ENCODE measurements at places on chromosomes 2 and 18. TPM values are rescaled to one million over a fixed set of nuclear protein-coding genes. Genes with fewer than 3 reads are reported as not detected.

Gene SPP2
- total RNA-seq: not detected

DNA sequence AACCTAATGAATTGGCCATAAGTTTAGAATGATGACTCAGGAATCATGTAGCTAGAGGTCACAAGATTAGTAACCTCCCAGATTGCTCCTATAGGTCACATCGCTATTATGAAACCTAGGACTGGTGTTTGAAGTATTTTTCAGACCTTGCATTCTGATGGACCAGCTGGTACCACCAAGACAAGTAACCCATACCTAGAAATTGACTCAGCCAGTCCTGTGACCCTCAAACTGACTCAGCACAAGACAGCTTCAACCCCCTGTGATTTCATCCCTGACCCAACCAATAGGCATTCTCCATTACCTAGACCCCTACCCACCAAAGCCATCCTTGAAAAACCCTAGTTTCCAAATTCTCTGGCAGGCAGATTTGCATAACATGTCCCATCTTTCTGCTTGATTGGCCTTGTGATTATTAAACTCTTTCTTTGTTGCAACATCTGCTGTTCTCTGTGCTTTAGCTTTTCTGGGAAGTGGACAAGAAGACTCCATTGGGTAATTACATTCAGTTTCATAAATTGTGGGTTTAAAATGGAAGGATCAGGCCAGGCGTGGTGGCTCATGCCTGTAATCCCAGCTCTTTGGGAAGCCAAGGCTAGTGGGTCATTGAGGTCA, 254.9 kb downstream of the IRS1 start:
- DNase-seq: no peak

Gene KIF5C
- total RNA-seq: 1.8 TPM

Gene LIMS4
- 0.40 TPM for total RNA-seq

GRCh38 chr18:13254971-13255927, 36.7 kb downstream of the LDLRAD4 start:
- no peak for DNase-seq

DNA sequence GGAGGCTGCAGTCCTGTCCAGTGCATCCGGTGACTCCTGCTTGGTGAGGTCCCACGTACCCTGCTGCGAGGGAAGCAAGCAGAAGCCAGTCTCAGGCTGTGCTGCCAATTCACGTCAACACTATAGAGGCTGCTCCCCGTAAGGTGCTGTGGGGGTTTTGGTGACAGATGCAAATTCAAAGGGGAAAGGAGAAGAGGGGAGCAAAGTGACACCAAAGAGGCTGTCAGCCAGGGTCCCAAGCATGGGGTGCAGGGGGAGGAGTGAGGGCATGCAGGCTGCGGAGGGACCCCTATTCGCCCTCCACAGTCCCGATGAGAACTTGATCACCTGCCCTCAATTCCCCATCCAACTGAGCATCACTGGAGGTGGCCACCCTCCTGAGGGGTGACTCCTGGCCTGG, 179.4 kb upstream of the HS6ST1 start:
- no peak for DNase-seq

DNA sequence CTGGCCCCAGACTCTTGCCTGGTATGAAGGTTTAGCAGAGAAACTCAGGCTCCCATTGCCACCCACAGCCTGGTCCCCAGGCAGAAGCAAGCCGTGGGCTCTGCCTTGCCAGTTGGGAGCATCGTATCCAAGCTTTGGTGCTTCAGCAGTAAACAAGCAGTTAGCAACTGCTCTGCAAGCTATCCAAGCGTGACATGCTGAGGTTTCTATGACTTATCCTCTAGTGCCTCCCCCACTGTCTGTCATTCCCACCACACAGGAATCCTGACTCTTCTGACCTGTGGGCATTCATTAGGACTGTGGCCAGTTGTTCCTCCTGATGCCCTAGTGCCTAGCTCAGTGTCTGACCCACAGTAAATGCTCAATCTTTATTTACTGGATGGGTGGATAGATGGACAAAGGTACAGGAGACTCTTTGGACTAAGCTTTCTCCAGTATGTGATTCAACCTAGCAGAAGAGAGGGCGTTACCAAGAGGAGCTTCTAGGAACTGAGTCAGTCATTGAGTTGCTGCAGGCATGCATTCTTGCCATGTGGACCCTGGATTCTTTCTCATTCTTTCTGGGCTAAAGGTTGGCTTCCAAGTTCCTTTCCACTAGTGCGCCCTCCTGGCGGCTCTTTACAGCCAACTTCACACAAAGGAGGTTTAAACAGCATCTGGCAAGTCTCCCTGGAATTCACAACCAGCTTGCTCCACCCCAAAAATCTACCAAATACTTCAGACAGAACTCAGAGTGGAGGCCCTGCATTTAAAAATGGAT, 40.6 kb upstream of the MRPL19 start:
- no peak for DNase-seq

- DNase-seq: peak; percentile 75
Measured at GRCh38 chr2:213251618-213252017, 32.6 kb upstream of the SPAG16 start.

- DNase-seq: no peak
Measured at GRCh38 chr2:45046786-45047185, 37.5 kb upstream of the SIX2 start.

Gene CROCC2
- total RNA-seq: not detected

GRCh38 chr2:170950221-170950761, 21.2 kb downstream of the GORASP2 start:
- DNase-seq: no peak

GRCh38 chr2:3174626-3175567, 202.7 kb downstream of the EIPR1 start:
- no peak for DNase-seq

DNA sequence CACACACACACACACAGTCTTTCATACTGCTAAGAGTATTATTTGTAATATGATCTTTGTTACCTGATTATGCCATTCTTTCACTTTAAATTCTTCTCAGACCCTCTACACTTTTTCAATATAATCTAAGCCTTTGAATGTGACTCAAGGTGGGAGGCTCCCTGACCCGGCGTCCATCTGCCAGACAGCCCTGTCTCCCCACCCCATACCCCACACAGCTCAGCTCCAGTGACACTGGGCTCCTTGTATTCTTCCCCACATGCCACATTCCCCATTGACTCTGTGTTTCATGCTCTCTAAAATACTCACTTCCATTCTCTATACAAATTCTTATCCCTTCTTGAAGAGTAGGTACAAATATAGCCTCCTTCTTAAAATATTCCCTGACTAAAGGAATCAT, 442.2 kb downstream of the TGIF1 start:
- DNase-seq: no peak

DNA sequence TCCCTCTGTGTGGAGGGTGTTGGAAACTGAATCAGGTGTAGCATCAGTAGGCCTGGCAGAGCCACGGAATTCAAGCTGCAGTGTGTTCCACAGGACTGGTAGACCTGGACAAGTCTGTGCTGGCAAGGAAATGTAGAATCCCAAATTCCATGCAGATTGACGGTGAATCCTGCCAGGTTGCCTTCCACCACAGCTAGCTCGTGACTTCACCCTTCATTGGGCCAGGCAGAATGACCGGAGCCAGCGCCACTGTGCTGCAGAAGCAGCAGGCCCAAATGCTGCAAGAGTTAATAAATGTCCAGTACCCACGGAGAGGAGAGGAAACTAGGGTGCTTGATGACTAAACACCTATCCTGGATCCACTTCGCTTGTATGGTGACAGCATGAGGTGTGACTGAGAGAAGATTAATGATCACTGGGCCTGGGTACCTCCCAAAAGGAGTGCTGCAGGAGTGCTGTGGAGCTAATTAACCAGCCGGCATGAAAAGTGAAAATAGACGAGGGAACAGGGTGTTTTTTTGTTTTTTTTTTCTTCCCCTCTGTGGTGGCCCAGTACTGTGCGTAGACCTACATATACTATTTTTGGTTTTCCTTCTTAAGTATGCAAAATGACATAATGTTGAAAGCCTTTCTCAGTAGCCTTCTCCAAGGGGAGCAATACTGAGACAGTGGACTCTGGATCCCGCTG, 122.2 kb downstream of the TANC1 start:
- DNase-seq: no peak

Gene STEAP3
- 2.0 TPM for total RNA-seq

Gene FSIP2
- total RNA-seq: 0.95 TPM

DNA sequence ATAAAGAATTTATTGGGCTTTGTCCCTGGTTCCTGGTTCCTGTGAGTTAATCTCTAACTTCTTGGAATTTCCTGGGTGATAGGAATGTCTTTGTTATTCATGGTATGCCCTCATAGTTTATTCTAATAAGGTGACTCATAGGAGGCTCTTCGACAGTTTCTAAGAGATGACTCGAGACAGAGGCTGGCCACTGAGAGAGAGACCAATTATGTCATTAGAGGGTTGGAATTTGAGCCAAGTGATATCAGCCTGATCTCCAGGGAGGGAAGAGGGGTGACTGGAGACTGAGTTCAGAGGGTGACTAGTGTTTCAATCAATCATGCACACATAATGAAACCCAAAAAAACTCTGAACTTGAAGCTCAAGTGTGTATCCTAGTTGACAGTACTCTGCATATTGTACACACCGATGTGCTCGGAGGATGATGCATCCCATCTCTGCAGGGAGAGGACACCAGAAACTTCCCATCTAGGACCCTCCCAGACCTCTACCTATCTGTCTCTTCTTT, 185.7 kb downstream of the MTCL1 start:
- no peak for DNase-seq

Gene CHRNA1
- total RNA-seq: not detected

- no peak for DNase-seq
Measured at GRCh38 chr2:19894134-19894792, 7.5 kb downstream of the TTC32 start.

Gene ANKRD30B
- total RNA-seq: not detected

DNA sequence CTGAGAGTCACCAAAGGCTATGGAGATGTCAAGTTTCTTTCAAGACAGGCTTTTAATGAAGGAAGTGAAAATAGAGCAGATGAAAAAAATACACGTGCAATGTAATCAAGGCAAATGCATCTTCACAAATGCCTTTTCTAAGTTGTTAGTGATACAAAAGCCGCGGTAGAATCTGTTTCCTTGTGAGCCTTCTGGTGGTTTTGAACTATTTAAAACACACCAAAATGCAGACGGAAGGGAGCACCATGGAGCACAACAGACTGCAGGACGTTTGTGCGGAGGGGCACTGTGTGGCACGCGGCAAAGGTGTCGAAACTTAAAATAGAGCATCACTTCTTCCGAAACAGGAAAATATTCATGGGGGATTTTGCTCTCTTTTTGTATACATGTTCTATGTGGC, 65.0 kb upstream of the BOD1L2 start:
- no peak for DNase-seq

- no peak for DNase-seq
Measured at GRCh38 chr2:174325373-174326160, 9.2 kb upstream of the SP9 start.

GRCh38 chr2:152499331-152499816, 164.4 kb downstream of the FMNL2 start:
- no peak for DNase-seq

Gene SEPTIN10
- total RNA-seq: 0.33 TPM

Gene SCN7A
- total RNA-seq: not detected

Gene CNDP1
- 0.60 TPM for total RNA-seq

- DNase-seq: no peak
Measured at GRCh38 chr2:233083782-233084181, 23.6 kb downstream of the INPP5D start.

DNA sequence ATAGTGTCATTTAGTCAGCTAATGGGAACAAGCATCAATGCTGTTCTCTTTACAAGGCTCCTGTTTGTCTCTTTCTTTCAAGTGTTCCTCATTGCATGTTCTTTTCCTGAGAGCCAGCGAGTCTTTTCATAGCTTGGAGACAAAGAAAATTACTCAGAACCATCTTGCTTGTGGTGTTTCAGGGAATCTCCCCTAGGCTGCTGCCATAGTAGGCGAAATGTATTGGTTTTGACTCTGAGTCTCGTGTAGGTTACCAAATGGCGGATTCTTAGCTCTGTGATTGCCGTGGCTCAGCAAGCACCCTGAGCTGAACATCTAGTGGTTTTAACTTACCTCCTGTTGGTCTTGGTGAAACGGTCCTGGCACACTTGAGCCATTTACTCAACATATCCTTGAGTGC, 68.7 kb downstream of the RHBDD1 start:
- peak; percentile 5 for DNase-seq

- no peak for DNase-seq
Measured at GRCh38 chr2:62741954-62742722, 36.6 kb downstream of the EHBP1 start.

Gene RAB17
- not detected for total RNA-seq

GRCh38 chr18:57930476-57930875, 113.5 kb upstream of the NEDD4L start:
- DNase-seq: no peak

- DNase-seq: no peak
Measured at GRCh38 chr2:16643099-16643498, 22.5 kb downstream of the CYRIA start.

DNA sequence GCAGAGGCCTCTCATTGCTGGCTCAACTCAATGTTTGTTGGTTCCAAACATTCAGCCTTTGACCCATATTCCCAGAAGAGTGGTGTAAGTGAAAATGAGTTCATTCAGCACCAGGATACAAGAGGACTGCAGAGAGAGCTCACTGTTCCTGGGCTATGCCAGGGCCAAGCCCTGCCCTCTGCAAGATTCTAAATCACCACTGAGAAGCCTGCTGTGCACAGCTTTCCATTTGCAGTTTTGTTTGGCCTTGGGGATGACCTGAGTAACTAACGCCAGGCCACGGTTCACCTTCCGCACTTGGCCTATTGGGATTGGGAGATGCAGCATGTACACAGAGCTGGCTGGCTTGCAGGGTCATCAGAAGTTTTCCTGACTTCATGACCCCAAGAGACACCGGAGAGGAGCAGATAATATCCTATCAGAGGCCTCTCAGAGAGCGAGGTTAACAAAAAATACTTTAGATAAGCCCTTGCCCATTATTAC, 12.6 kb downstream of the GKN1 start:
- DNase-seq: no peak
